WERI-Rb-1 (cell line): ENCODE measurements at places on chromosomes 13 and 19.

- DNase-seq: no peak
Observed at GRCh38 chr19:33826521-33826920, 29.9 kb downstream of the KCTD15 start.

- DNase-seq: no peak
Observed at GRCh38 chr13:36453516-36453915, 21.2 kb downstream of the CCNA1 start.

GRCh38 chr13:75959861-75960481 lies 323.8 kb downstream of the LMO7 start:
- no peak for DNase-seq

DNA sequence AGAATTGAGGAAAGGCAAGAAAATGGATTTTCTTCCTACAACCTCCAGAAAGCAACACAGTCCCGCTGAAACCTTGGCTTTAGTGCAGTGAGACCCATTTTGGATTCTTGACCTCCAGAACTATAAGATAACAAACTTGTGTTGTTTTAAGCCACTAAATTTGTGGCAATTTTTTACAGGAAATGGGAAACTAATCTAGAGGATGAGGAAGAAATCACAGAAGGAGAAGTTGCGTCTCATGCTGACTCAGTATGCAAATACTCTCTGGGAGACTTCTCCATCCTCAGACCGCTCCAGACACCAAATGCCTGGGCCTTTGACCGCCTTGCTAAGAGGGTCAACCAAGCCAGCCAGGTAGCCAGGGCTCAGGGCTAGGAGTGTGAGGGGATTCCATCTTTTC lies 13.1 kb upstream of the CEACAM16 start:
- no peak for DNase-seq

DNA sequence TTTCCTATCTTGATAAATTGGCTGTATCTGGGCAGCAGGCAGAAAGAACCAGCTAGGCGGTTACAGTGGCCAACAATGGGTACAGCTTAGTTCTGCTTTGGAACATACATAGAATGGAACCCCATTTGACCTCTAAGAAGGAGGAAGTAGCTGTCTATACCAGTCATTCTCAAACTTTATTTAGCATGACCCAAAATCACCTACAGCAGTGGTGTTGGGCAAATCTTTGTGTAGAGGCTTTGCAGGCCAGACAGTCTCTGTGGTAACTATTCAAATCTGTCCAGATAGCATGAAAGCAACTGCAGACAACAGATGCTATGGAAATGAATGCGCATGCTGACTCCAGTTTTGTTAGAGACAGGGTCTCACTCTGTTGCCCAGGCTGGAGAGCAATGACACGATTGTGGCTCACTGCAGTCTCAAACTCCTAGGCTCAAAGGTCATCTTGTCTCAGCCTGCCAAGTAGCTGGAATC lies 12.0 kb upstream of the KCNC3 start:
- DNase-seq: no peak

GRCh38 chr19:1288226-1288612 lies 2.5 kb downstream of the EFNA2 start:
- no peak for DNase-seq

GRCh38 chr19:3012621-3013262 lies 16.3 kb downstream of the TLE2 start:
- DNase-seq: no peak
